ENCODE measurements at places on chromosomes 16 and 17. TPM values are rescaled to one million over a fixed set of nuclear protein-coding genes. Genes with fewer than 3 reads are reported as not detected.

- no peaks in the 10 kb centered on the region for H3K36me3 ChIP-seq
- no peaks in the 10 kb centered on the region for H3K27me3 ChIP-seq
- DNase-seq, result no peak
- H3K4me1 ChIP-seq, result peaks cover 21% of the 10 kb centered on the region
- peak overlapping the region; percentile 90 for H3K4me3 ChIP-seq
Measured at GRCh38 chr17:3723188-3723555, 531 bp upstream of the HASPIN start.

DNA sequence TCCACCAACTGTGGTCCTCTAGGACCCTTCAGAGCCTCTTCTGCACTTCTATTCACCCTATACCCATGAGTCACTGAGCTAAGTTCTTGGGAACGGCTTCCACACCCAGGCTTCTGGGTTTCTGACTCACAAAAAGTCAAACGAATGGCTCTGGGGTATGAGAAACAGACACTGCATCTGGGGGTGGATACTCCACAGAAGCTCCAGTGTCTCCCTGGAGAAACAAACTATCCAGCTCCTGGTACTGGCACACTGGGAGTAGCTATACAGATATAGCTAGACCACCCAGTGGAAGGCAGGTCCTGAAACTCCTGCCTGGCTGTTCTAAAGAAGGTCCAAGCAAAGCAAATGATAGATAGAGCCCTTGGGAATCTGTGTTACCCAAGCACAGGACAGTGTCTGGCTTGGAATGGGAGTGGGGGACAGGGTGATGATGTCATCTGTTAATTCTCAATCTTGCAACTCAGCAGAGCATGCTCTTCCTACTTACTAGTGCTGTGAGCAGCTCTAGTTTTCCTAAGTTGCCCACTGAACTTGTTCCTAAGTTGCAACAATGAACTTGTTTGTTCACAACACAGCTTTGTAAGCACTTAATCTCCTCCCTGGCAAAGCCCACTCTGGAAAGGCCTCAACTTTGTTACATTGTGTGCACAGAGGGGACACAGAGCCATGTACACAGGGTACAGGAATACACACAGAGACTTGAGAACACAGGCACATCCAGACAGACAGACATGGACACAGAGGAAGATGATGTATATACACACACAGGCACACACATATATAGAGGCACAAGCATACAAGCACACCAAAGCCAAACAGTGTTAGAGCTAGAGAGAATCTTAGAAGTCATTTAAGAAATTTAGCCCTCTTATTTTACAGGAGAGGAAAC lies 6.7 kb downstream of the MMP28 start:
- H3K4me1 ChIP-seq, result peaks cover 37% of the 10 kb centered on the region
- H3K36me3 ChIP-seq, result no peaks in the 10 kb centered on the region
- no peak overlapping the region for H3K4me3 ChIP-seq
- no peak for DNase-seq
- H3K27ac ChIP-seq, result peak overlapping the region; percentile 91

Gene SBK1
- total RNA-seq, result 5.0 TPM

DNA sequence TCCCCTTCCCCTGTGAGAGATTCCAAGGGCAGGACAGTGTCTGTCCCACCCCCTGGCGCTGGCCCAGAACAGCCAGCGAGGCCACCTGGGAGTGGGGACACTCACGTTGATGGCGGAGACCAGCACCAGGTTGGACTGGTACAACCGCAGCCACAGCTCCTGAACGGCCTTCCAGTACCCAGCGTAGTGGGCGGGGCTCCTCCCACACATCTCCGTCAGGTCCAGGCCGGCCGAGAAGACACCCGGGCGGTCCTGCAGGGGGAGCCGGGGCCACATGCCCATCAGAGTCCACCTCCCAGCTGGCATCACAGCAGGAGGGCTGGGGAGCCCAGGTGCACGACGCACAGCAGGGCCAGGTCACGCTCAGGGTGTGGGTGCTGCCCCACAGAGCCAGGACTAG lies 7.1 kb downstream of the ECI1 start:
- DNase-seq, result no peak
- H3K4me1 ChIP-seq, result no peaks in the 10 kb centered on the region
- no peak overlapping the region for H3K27ac ChIP-seq
- H3K4me3 ChIP-seq, result no peak overlapping the region

DNA sequence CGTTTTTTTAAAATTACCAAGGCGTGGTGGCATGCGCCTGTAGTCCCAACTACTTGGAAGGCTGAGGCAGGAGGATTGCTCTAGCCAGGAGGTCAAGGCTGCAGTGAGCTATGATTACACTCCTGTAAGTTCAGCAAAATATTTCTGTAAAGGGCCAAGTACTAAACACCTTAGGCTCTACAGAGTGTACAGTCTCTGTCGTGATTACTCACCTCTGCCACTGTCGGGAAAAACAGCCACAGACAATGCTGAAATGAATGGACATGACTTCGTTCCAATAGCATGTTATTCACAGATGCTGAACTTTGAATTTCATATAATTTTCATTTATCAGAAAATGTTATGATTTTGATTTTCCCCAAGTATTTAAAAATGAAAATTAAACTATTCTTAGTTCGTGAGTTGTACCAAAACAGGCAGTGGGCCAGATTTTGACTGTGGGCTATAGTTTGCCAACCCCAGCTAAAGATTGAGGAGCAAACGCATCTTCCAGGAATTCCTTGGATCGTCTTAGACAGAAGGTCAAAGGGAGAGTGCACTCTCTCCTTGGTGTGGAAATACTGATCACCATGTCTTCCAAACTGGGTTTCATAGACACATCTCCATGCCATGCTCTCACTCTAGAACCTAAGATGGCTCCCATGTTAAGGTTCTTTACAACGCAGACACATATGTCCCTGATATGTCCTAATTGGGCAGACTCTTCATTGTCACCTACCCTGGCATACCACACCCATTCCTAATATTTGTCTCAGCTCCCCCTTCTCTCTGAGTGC lies 89.5 kb downstream of the MARF1 start:
- no peak overlapping the region for H3K27ac ChIP-seq
- no peaks in the 10 kb centered on the region for H3K27me3 ChIP-seq
- H3K36me3 ChIP-seq, result peaks cover 2% of the 10 kb centered on the region
- no peak for DNase-seq
- no peak overlapping the region for H3K4me3 ChIP-seq

Gene CCL1
- not detected for total RNA-seq

DNA sequence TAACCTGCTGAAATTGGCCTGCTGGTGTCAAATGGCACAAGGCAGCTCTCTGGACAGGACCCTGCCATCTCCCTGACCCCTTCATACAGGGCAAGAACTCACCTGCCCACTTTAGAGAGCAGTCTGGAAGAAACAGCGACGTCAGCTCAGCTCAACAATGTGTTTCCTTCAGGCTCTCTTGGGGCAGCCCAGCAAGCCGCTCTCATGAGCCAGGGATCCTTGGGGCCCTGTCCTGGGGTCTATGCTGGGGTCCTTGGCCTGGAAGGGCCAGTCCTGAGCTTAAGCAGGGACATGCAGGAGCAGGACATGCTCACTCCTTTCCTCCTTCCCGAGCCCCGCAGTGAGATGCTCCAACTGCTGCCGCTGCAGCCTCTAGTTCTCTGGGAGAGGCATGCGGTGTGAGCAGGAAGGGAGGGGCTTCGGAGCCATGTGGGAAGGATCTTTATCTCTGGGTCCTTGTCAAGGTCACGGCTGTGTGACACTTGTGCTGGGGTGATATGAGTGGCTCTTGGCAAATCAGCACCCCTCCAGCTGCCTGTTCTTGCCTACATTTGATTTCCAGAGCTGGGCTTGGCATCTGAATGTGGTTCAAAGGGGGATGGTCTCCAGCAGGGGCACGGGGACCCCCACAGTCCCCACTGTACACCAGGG lies 3.4 kb downstream of the C1QTNF1 start:
- H3K4me1 ChIP-seq, result peaks cover 88% of the 10 kb centered on the region
- H3K4me3 ChIP-seq, result peak overlapping the region; percentile 69
- peaks cover 17% of the 10 kb centered on the region for H3K36me3 ChIP-seq
- H3K27ac ChIP-seq, result peak overlapping the region; percentile 86
- DNase-seq, result no peak

- no peak for DNase-seq
- H3K4me1 ChIP-seq, result peaks cover 50% of the 10 kb centered on the region
- H3K27me3 ChIP-seq, result no peaks in the 10 kb centered on the region
- peak overlapping the region; percentile 96 for H3K27ac ChIP-seq
- no peaks in the 10 kb centered on the region for H3K36me3 ChIP-seq
Measured at GRCh38 chr16:56424404-56424764, 961 bp downstream of the AMFR start.

- no peak for DNase-seq
- peaks cover 58% of the 10 kb centered on the region for H3K4me1 ChIP-seq
- peak overlapping the region; percentile 99 for H3K27ac ChIP-seq
- no peaks in the 10 kb centered on the region for H3K27me3 ChIP-seq
Measured at GRCh38 chr17:73308017-73308823, 3.6 kb downstream of the CDC42EP4 start.

GRCh38 chr17:68599091-68599490 lies 2.1 kb downstream of the FAM20A start:
- H3K36me3 ChIP-seq, result no peaks in the 10 kb centered on the region
- peaks cover 8% of the 10 kb centered on the region for H3K4me1 ChIP-seq
- H3K4me3 ChIP-seq, result no peak overlapping the region
- H3K27ac ChIP-seq, result no peak overlapping the region
- H3K27me3 ChIP-seq, result peaks cover 77% of the 10 kb centered on the region

- no peaks in the 10 kb centered on the region for H3K36me3 ChIP-seq
- peaks cover 46% of the 10 kb centered on the region for H3K4me1 ChIP-seq
- peak within 1 kb of the TSS; percentile 60 for H3K27ac ChIP-seq
- DNase-seq, result no peak
- H3K4me3 ChIP-seq, result no peak within 1 kb of the TSS
- H3K27me3 ChIP-seq, result no peaks in the 10 kb centered on the region
Measured at GRCh38 chr17:19747829-19748806, at the start of gene ALDH3A1. Gene ALDH3A1 (minus strand): TSS chr17:19748298. CDS start chr17:19745129, 3,169 bp downstream.

GRCh38 chr17:33686171-33686570 lies 393.1 kb upstream of the ASIC2 start:
- H3K36me3 ChIP-seq, result no peaks in the 10 kb centered on the region
- no peak overlapping the region for H3K4me3 ChIP-seq
- H3K27me3 ChIP-seq, result no peaks in the 10 kb centered on the region
- DNase-seq, result no peak
- no peaks in the 10 kb centered on the region for H3K4me1 ChIP-seq

DNA sequence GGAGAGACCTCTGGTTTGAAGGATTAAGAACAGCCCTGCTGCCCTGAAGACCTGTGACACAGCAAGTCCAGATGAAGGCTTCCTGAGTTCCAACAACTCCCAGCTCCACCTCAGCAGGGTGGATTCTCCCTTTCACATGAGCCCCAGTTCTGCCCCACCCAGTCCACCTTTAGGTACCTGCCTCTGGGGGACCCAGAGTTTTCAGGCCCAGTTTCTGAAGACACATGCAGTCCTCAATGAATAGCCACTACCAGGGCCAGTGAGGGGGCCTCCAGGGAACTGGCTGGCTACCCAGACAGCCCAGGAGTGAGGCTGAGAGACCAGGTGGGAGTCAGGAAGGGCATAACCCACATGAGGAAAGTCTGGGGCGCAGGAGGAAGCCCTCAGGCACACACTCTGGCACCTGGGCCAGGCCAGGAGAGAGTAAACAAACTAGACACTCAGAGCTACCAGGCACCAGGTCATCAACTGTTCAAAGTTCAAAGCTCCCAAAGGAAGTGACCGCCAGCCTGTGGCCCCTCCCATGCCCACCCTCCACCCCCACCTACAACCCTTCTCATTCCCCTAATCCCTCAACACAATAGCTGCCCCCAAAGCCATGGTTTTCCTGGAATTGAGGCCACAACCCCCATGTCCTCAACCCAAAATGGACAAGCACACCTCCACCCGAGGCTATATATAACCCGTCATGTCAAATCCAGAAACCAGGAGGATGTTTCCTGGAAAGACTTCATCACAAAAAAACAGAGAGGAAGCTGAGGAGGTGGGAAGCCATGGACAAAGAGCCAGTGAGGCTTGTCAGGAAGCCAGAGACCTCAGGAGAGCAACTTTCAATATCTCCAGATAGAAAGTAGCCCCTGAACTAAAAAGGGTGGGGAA lies 2.1 kb downstream of the MYO18A start:
- no peaks in the 10 kb centered on the region for H3K27me3 ChIP-seq
- H3K4me3 ChIP-seq, result peak overlapping the region; percentile 69
- peak overlapping the region; percentile 60 for H3K27ac ChIP-seq
- peaks cover 39% of the 10 kb centered on the region for H3K4me1 ChIP-seq
- DNase-seq, result no peak

GRCh38 chr17:68910251-68910705 lies 44.9 kb downstream of the ABCA8 start:
- H3K36me3 ChIP-seq, result peaks cover 36% of the 10 kb centered on the region
- H3K4me3 ChIP-seq, result no peak overlapping the region
- no peaks in the 10 kb centered on the region for H3K27me3 ChIP-seq
- DNase-seq, result peak; percentile 63

Gene RAB11FIP4
- total RNA-seq, result 0.99 TPM

DNA sequence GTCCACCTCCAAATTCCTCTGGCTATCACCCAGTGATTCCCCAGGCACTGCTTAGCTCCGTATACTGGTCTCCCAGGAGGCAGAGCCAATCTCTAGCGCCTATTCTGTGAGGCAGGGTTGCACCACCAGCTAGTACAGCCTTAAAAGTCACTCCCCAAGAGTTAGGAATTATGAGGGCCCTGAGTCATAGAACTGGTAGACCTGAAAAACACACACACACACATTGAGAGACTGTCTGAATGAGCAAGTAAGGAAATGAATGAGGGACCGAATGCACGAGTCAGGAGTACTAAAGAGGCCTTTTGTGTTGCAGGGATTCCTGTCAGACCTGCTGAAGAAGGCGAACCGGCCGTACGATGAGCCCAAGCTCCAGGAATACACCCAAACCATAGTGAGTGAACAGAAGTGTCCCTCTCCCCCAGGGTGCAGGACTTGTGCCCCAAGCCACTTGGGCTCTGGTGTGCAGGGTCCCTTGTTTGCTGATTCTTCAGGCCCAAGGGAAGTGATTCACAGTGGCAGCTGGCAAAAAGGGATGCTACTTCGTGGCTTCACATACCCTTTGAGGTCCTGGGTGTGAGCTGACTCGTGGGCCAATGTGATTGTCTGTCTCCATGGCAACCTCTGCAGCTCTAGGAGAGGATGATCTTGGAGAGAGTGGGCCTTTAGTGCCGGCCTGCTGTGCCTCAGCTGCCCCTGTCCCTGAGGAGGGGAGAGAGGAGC lies 24.7 kb downstream of the CALB2 start:
- no peaks in the 10 kb centered on the region for H3K36me3 ChIP-seq
- H3K4me1 ChIP-seq, result no peaks in the 10 kb centered on the region
- H3K27ac ChIP-seq, result no peak overlapping the region
- no peak for DNase-seq

- no peak overlapping the region for H3K27ac ChIP-seq
- peaks cover 5% of the 10 kb centered on the region for H3K4me1 ChIP-seq
- H3K36me3 ChIP-seq, result no peaks in the 10 kb centered on the region
- H3K27me3 ChIP-seq, result no peaks in the 10 kb centered on the region
- DNase-seq, result no peak
Measured at GRCh38 chr16:80189476-80190175, 351.2 kb upstream of the DYNLRB2 start.

Gene ABCA8
- total RNA-seq, result 37.0 TPM

DNA sequence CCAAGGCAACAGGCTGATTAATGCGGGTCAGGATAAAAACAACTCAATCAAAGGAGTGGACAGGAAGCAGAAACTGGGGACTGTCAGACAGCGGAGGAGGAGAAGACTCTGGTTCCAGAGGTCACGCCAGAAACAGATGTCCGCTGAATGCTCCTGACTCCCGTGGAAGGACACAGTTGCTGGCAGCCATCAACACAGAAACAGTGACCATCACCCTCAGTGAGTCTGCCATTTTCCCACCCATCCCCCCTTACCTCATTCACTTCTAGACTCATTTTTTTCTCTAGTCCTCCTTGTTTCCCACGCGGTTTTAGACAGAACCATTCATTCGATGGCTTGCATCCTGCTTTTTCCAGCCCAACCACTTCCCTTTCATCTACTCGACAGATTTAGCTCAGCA lies 40.9 kb downstream of the DHRS7C start:
- DNase-seq, result no peak
- H3K4me1 ChIP-seq, result no peaks in the 10 kb centered on the region
- H3K36me3 ChIP-seq, result no peaks in the 10 kb centered on the region
- H3K27me3 ChIP-seq, result peaks cover 68% of the 10 kb centered on the region
- H3K27ac ChIP-seq, result no peak overlapping the region

Data from osteocyte (in vitro differentiated cells).